Femur (tissue), 1 donor: ENCODE measurements at places on chromosomes 11 and 22.

GRCh38 chr11:123020968-123021367 is 39.3 kb upstream of the BSX start:
- no peak for DNase-seq

GRCh38 chr11:113985906-113986305 is 11.0 kb downstream of the HTR3A start:
- DNase-seq: no peak

GRCh38 chr11:102552020-102552419 is 21.5 kb upstream of the MMP7 start:
- no peak for DNase-seq

GRCh38 chr22:36816339-36816635 is 548 bp downstream of the PVALB start:
- DNase-seq: no peak

DNA sequence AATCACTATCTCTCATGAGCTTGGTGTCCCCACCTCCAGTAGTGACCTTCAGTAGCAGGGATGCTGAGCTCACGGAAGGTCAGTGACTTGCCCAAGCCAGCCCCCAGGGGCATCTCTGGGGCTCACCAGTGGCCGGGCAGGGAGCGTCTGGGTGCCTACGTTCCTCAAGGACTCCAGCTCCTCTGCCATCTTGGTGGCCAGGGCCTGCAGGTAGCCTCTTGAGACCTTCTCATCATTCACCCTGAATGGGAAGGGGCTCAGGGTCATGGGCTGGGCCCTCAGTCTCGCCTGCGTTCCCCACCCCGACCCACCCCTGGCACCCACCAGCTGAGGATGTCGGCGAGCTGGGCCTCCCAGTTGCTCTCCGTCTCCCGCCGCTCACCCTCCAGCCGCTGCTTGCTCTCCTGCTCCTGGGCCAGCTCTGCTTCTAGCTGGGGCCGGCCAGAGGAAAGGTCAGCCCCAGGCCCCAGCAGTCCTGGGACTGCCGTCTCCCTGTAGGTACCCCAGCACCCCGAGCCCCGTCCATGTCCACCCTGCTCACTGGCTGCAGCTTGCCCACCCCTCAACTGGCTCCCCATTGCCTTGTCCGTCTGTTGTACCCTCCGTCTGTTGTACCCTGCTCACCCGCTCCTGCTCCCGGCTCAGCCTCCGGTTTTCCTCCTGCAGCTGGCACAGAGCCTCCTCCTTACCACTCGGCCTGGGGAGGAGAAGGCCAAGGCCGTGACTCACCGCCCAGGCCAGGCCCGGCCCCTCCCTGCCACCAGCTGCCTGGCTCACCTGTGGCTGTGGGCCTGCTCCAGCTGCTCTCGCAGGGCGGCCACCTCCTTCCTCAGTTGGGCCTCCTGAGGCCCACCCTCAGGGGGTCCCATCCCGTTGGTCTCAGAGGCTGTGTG is 9.5 kb downstream of the CDC42BPG start:
- no peak for DNase-seq

- DNase-seq: no peak
Measured at GRCh38 chr11:86120807-86121206, 51.9 kb upstream of the PICALM start.

DNA sequence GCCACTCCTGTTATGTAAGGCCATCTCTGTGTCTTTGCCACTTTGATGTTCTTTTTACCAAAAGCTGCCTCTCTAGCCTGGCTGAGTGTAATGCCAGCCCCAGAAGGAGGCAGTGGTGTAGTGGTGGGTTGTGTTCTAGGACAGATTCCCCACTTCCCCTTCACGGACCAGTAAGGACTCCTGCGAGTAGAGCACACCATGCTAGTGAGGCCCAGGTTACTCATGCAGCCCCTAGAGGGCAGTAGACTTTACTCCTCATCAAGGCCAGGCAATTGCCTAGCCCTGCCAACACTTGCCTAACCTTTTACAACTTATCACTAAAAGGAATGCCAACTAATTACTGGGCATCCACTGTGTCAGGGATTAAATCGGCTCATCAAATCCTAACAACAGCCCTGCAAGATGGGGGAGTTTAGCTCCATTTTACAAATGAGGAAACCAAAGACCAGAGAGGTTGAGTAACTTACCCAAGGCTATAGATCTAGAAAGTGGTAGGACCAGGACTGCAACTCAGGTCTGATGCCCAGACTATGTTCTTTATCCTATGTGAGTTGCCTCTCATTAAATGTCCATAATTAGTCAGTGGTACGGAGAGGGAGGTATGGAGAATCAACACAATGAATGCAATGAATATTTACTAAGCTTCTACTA is 75.3 kb downstream of the APIP start:
- no peak for DNase-seq

GRCh38 chr22:39832627-39833074 is 60.9 kb downstream of the ENTHD1 start:
- no peak for DNase-seq

DNA sequence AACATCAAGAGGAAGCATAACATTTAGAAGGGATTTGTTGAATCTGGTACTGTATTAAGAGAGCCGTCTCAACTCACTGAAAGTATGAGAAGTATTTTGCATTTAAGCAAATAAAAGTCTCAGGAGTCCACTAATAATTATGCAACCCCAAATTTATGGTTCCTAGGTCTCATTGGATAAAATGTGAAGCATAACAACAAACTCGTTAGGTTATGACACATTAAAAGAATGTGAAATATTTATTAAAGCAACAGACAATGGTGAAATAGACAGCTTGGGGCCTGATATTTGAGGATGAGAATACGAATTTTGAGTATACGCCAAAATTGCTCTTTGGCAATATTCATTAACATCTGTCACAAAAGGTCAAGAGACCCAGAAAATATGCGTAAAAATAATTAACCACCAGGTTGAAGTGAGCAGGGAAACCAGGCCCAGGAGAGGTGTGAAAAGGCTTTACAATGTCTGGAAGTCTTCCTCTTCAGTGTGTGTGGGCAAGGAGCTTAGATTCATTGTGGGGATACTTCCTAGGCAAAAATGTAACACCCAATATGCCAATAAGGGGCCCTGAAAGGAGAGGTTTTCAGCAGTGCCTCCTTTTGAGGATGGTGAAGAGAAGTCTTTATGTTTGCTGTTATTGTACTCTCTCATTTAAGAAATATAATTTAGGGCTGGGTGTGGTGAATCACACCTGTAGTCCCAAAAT is 89.2 kb downstream of the FDX1 start:
- DNase-seq: no peak

GRCh38 chr22:28711820-28712777 is 29.5 kb downstream of the CHEK2 start:
- DNase-seq: no peak

GRCh38 chr11:22659783-22660182 is 6.6 kb upstream of the GAS2 start:
- DNase-seq: no peak

DNA sequence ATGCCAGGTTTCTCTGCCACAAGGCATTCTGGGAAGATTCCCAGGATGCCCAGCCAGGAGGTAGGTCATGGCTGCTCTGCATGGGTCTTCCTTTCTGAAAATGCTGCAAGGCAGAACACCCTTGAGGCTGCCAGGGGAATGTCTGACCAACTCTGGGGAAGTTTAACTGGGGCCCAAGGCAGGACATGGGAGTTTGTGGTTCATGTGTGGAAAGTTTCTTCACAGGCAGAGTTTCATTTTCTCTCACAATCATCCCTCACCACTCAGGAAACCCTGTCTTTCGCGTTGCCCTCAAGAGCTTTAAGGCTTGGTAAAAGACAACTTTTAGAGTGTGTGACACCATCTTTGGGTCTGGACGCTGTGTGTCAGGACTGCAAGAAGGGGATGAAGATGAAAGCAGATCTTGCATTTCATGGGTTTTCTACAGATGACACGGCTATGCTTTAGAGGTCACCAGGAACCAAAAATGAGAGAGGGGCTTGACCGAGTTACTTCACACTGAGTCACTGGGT is 133.5 kb downstream of the CD44 start:
- no peak for DNase-seq

- DNase-seq: no peak
Measured at GRCh38 chr11:75781831-75782230, 13.3 kb downstream of the DGAT2 start.

- DNase-seq: no peak
Measured at GRCh38 chr22:30228509-30229359, 17.8 kb downstream of the LIF start.

GRCh38 chr11:76102802-76103201 is 103.5 kb downstream of the WNT11 start:
- no peak for DNase-seq

DNA sequence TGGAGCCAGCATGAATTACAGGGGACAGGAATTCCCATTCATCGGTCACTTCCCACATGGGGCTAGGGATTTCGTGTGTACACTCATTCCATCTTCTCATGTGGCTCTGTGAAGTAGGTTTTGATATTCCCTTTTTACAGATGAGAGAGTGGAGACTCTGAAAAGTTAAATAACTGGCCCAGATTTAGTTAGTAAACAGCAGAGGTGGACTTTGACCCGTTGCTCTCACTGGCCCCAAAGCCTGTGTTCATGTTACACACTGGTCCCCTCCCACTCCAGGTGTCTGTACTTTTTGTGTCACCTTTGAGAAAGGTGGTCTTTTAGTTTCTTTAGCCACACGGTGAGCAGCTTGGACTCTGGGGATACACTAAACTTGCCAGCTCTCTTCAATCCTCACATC is 108.5 kb downstream of the MICAL2 start:
- DNase-seq: no peak

DNA sequence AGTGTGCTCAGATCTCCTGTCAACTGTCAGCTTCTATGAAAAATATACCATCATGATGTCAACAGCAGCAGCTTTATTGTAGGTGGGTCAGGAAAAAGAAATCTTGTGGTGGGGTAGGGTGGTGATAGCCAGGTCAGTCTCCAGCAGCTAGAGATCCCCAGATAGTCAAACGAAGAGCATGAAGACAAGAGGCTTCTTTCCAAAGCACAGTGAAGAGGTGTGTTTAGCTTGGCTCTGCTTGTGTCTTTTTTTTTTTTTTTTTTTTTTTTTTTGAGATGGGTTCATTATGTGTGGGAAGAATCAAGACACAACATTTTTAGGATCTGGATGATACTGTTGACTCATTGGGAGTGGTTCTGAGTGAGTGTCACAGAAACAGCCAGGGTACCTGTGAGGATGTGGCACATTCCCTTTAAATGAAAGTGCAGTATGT is 1075.5 kb downstream of the NTM start:
- DNase-seq: no peak

DNA sequence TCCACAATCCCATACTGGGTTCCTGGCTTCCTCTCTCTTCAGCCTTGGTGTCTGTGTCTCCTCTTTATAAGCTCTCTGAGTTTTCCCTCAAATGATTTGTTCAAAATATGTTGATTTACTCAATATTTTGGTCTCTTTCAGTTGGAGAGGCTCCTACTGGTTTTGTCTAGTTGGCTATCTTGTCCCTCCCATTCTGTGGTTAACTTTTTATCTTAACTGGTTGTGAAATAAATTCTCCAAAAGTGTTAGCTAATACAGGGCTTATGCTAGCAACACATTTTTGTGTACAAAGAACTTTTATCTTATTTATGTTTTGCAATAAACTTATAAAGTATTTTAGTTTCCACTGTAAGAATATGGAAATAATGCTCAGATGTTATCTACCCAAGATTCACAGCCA is 200.9 kb downstream of the AASDHPPT start:
- DNase-seq: no peak

- no peak for DNase-seq
Measured at GRCh38 chr11:130847517-130847916, 68.8 kb downstream of the SNX19 start.

GRCh38 chr22:46948411-46949144 is 186.1 kb downstream of the TBC1D22A start:
- no peak for DNase-seq

GRCh38 chr22:37088108-37088605 is 21.4 kb downstream of the TMPRSS6 start:
- no peak for DNase-seq

DNA sequence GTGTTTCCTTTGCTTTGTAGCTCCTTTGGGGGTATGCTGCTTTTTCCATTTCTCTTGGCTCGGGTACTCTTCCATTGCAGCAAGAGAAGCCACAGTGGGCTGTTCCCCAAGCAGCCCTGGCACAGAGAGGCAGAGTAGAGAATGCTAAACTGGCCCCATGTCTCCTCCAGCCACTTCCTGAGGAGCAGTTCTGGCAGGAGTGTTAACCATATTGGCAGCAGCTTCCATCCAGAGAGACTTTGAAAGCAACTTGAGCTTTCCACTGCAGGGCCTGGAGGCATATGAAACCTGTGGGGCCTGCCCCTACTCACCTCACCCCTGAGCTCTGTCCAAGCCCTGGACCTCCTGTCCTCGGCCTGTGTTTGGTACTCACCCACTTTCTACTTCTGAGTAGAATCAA is 61.8 kb downstream of the ALX4 start:
- peak; percentile 45 for DNase-seq

GRCh38 chr22:38067761-38068360 is 10.7 kb downstream of the PICK1 start:
- no peak for DNase-seq

- DNase-seq: no peak
Measured at GRCh38 chr11:130979386-130979972, 63.2 kb upstream of the SNX19 start.

- no peak for DNase-seq
Measured at GRCh38 chr11:36095716-36096115, 151.9 kb downstream of the LDLRAD3 start.

DNA sequence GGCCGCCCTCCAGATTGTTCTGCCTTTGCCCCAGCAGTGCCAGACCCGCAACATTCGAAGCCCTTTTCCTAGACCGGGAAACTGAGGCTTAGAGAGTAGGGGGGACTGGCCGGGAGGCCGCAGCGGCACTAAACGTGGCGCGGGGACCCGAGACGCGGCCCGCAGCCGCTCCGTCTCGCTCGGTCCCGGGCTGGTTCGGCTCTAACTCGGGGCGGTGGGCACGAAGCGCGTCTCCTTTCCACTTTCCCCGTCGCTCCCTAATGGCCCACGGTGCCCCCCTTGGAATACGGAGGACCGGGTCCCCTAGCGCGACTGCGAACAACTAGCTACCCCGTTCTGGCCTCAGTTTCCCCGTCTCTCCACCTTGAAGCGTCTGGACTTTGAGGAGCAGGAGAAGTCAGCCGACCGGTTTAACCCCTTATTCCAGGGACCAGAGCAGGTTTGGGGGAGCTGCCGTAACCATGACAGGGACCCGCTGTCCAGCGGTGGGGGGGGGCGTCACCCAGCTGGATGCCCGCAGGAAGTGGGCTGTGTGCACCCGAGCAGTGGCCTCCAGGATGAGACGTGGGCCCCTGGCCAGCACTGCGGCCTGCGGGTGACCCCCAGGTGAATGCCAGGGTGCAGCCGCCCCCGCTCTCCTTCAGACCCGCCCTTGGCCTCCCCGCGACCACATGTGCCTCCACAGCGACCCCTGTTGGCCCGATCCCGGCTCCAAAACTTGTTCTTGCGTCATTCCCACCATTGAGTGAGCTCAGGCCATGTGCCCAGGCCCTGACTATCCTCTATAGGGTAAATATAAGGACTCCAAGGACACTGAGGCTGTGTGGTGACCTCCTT is 1.1 kb downstream of the CDC42EP1 start:
- DNase-seq: peak; percentile 95

- DNase-seq: peak; percentile 62
Measured at GRCh38 chr11:47607380-47607779, 13.2 kb upstream of the C1QTNF4 start.

- peak; percentile 26 for DNase-seq
Measured at GRCh38 chr22:29314537-29315285, 786 bp downstream of the RASL10A start.

GRCh38 chr11:69213316-69213715 is 57.6 kb downstream of the SMIM38 start:
- DNase-seq: peak; percentile 1
